Naive thymus-derived CD8-positive, alpha-beta T cell (primary cell): ENCODE measurements at places on chromosomes 4 and X.

GRCh38 chrX:139823806-139824205 lies 109.0 kb downstream of the ATP11C start:
- no peak for DNase-seq

DNA sequence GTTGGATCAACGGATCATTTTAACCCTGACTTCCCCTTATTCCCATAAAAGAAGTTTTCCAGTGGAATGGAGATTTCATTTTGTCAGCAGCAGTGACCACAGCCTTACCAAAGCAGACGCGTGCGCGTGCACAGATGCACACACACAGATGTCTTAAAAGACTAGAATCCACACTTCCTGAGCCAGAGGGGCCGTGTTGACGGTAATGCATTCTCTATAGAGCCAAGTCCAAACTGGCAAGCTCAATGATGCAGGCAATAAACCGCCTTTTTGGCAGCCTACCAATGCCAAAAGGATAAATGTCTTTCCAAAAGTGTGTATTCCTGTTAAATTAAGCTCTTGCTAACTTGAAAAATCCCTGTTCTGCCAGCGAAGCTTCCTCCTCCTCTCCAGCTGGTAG lies 18.8 kb upstream of the CLDN34 start:
- no peak for DNase-seq

- no peak for DNase-seq
Observed at GRCh38 chrX:19791562-19791961, 95.8 kb downstream of the SH3KBP1 start.

- DNase-seq = no peak
Observed at GRCh38 chr4:7906171-7906701, 33.4 kb downstream of the AFAP1 start.

DNA sequence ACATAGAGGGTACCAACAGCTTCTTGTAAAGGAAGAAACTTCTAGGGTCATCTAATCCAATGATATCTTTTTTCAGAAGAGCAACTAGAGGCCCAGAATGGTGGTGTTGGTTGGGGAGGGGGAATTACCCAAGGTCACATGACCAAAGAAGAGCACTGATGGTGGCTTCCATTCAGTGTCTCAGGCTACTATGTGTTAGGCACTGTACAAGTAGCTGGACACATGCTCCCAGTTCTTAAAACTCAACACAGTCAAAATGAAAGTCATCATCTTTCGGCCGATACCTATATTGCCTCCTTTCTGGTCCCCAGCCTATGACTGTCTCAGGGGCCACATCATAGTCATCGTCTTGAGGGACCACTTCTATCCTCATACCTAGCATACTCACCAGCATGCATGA lies 88.1 kb downstream of the ARHGAP6 start:
- DNase-seq = no peak

GRCh38 chrX:42821803-42822443 lies 44.0 kb upstream of the PPP1R2C start:
- DNase-seq = no peak

- no peak for DNase-seq
Observed at GRCh38 chr4:72377491-72378194, 191.4 kb downstream of the ADAMTS3 start.

GRCh38 chr4:11488657-11489452 lies 60.2 kb upstream of the HS3ST1 start:
- DNase-seq = no peak

GRCh38 chr4:156109943-156110900 lies 156.6 kb upstream of the CTSO start:
- no peak for DNase-seq

GRCh38 chr4:56288663-56289062 lies 98.6 kb downstream of the AASDH start:
- DNase-seq = no peak

GRCh38 chrX:151476604-151477303 lies 79.7 kb downstream of the VMA21 start:
- no peak for DNase-seq

DNA sequence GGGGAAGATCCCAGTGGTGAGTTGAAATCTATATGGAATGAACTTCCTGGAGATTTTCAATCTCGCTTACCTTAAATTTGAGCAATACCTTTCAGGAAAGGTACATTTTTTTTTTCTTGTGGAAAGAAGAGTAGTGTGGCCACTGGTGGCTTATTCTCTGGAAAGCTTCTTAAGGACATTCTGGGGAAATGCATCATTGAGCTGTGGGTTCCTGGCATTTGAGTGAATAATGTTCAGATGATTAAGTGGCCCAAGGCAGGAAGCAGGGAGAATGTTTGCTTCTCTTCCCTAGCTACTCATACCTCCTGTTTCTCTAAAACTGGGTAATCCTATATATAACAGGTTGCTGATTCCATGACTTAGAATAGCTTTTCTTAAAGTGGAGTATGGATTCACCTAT lies 31.8 kb downstream of the STAG2 start:
- no peak for DNase-seq

DNA sequence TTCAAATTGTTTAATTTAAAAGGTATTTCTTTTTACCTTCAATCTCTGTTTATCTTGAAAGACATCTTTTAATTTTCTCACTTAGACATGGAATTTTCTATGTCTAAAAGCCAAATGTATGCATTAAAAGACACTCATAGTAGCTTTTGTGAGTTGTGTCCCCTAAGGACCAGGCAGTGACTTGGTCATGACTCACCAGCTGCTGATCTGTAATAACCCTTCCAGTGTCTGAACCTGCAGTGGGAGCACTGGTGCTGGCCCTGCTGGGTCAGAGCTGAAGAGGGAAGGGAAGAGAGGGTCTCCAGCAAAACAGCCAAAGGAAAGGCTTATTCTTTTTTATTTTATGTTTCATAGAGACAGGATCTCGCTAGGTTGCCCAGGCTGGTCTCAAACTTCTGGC lies 31.1 kb upstream of the SH3D19 start:
- DNase-seq = no peak

DNA sequence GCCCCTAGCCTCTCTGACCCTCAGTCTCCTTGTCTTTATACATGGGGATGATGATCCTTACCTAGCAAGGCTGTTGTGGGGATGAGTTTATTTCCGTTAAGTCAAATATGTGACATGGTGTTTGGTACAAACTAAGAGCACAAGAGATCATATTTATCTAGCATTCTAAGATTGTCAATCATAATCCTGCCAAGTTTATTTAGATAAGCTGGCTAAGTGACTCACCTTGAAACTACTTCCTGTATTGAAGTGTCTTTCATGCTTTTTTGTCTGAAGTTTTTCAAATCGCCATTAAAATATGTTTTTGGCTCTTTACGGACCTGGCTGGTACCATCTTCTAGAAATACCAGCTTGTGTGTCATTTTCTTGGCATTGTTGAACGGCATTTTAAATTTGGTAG lies 30.7 kb downstream of the MAP7D3 start:
- no peak for DNase-seq

GRCh38 chrX:115268421-115268820 lies 21.1 kb upstream of the LUZP4 start:
- DNase-seq = no peak

DNA sequence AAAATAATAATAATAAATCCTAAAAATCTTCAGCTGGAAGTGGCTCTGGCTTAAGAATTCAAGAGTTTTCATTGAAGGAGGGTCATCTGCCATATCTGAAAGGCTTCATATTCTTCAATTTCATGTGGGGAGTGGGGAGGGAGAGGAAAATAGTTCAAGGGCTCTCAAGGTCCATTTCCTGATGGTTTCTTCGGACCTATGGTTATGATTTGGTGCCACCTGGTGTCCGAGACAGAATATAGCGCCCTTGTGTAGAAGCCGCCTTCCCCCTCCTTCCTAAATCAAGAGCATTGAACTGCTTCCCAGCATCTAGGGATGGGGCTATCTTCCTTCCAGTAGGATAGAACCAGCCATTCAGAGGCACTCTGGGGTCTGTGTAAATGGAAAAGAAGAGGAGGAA lies 34.3 kb downstream of the NLGN3 start:
- peak; percentile 37 for DNase-seq

GRCh38 chr4:1754336-1754735 lies 33.0 kb downstream of the TACC3 start:
- no peak for DNase-seq

GRCh38 chr4:121462660-121463261 lies 81.9 kb upstream of the QRFPR start:
- peak; percentile 40 for DNase-seq

GRCh38 chrX:96556886-96557285 lies 127.8 kb upstream of the DIAPH2 start:
- no peak for DNase-seq
